ENCODE measurements at places on chromosomes 4 and X. TPM values are rescaled to one million over a fixed set of nuclear protein-coding genes. Genes with fewer than 3 reads are reported as not detected.

Gene DSPP
- not detected for total RNA-seq

Gene TRIM75
- total RNA-seq, result not detected

Gene ADGRL3
- total RNA-seq, result 0.86 TPM

Gene CLNK
- not detected for total RNA-seq

- no peaks in the 10 kb centered on the region for H3K36me3 ChIP-seq
- no peaks in the 10 kb centered on the region for H3K27me3 ChIP-seq
- no peak overlapping the region for H3K27ac ChIP-seq
- peaks cover 3% of the 10 kb centered on the region for H3K4me1 ChIP-seq
- no peak for DNase-seq
These were observed 85.7 kb upstream of the SHISA3 start for GRCh38 chr4:42311591-42311990.

DNA sequence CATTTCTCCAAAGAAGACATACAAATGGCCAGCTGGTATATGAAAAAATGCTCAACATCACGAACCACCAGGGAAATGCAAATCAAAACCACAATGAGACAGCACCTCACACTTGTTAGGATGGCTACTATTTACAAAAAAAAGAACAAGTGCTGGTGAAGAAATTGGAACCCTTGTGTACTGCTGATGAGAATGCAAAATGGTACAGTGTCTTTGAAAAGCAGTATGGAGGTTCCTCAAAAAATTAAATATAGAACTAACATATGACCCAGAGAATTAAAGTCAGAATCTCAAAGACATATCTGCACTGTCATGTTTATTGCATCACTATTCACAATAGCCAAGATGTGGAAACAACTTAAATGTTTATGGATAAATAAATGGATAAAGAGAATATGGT, 20.9 kb downstream of the PAGE4 start:
- no peaks in the 10 kb centered on the region for H3K27me3 ChIP-seq
- no peaks in the 10 kb centered on the region for H3K36me3 ChIP-seq
- DNase-seq, result no peak

DNA sequence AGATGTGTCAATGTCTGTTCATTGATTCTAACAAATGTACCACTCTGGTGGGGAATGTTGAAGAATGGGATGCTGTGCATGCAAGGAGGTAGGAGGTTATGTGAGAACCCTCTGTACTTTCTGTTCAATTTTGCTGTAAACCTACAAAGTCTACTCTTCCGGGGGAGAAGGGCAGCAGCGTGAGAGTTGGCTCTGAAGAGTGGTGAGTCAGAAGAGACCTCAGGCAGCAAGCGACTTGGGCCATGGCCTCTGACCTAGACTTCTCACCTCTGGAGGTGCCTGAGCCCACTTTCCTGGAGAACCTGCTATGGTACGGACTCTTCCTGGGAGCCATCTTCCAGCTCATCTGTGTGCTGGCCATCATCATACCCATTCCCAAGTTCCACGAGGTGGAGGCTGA, 26.7 kb downstream of the MANBA start:
- no peaks in the 10 kb centered on the region for H3K36me3 ChIP-seq
- peaks cover 24% of the 10 kb centered on the region for H3K4me1 ChIP-seq

GRCh38 chr4:186472948-186473347, 82.4 kb downstream of the MTNR1A start:
- DNase-seq, result no peak
- H3K27me3 ChIP-seq, result no peaks in the 10 kb centered on the region
- no peak overlapping the region for H3K27ac ChIP-seq
- H3K4me3 ChIP-seq, result no peak overlapping the region
- H3K36me3 ChIP-seq, result no peaks in the 10 kb centered on the region
- no peaks in the 10 kb centered on the region for H3K4me1 ChIP-seq

DNA sequence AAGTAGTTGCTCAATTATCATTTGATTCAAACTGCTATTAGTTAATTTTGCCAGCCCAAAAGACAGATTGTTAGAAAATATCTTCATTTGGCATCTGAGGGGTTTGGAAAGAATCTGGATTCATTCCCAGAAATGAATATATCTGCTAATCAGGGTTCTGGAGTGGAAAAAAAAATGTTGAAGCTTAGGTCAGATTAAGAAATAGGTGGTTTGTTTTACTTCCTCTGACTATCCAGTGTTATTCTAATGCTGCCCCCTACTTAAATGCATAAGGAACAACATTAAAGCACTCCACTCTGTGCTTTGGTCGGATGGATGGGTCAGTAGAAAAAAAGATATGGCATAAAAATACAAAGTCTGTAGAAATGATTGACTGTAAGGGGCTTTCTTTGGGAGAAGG, 89.0 kb downstream of the LUZP4 start:
- DNase-seq, result no peak
- no peaks in the 10 kb centered on the region for H3K27me3 ChIP-seq
- H3K36me3 ChIP-seq, result no peaks in the 10 kb centered on the region
- H3K4me1 ChIP-seq, result no peaks in the 10 kb centered on the region

- DNase-seq, result no peak
- no peaks in the 10 kb centered on the region for H3K27me3 ChIP-seq
- no peak overlapping the region for H3K4me3 ChIP-seq
- H3K27ac ChIP-seq, result no peak overlapping the region
- no peaks in the 10 kb centered on the region for H3K36me3 ChIP-seq
These were observed 77.6 kb downstream of the CFAP299 start for GRCh38 chr4:80413086-80413485.

- H3K4me1 ChIP-seq, result no peaks in the 10 kb centered on the region
- H3K27ac ChIP-seq, result no peak overlapping the region
- no peaks in the 10 kb centered on the region for H3K27me3 ChIP-seq
- H3K36me3 ChIP-seq, result no peaks in the 10 kb centered on the region
- H3K4me3 ChIP-seq, result no peak overlapping the region
These were observed 200.4 kb upstream of the PITX2 start for GRCh38 chr4:110823251-110823650.

DNA sequence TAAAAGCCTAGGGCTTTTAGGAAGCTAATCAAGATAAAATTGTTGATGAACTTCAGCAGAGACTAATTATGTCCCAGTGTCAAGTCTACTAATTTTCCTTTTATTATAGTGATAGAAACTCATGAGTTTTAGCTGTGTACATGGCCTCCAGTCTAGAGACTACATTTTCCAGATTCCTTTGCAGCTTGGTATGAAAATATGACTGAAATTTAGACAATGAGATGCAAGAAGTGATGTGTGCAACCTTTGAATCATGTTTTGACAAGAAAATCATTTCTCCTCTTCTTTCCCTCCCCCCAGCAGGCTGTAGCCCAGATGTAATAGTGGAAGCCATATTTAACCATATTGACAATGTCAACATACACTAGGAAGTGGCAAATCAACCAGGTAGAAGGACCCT, 30.3 kb upstream of the IL13RA2 start:
- DNase-seq, result no peak
- no peak overlapping the region for H3K27ac ChIP-seq
- peaks cover 7% of the 10 kb centered on the region for H3K27me3 ChIP-seq
- H3K4me1 ChIP-seq, result no peaks in the 10 kb centered on the region
- H3K4me3 ChIP-seq, result no peak overlapping the region
- H3K36me3 ChIP-seq, result no peaks in the 10 kb centered on the region

DNA sequence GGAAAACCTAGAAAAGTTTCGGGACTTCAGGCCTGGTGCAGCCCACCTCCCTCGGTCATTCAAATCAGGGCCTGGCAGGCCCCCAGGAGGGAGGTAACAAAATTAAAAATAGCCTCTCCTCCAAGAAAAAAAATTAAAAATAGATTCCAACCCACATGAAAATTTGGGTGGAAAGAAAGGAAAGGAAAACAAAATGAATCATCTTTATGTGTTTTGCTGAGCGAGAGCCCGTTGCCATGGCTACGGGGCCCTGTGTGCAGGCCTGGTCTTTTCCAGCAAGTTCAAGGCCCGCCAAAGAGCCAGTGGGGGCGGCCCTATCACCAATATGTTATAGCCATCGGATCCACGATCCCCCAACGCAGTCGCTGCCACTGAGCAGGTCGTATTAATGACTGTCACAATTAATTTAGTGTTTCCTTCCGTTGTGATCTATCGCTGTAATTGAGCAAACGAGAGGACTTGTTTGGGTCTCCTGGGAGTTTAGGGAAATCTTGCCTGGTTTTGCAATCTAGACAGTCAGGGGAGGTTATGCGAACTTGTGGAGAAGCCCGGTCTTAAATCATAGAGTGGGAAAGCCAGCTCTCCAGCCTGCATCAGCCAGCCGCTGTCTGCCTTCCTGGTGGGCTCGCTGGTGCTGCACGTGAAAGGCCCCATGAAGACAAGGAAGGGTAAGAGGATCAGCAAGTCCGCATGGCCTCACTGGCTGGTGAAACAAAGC, 452.4 kb downstream of the BCOR start:
- no peaks in the 10 kb centered on the region for H3K27me3 ChIP-seq
- DNase-seq, result peak; percentile 80
- H3K27ac ChIP-seq, result peak overlapping the region; percentile 3
